ENCODE measurements at places on chromosomes 1 and 21.
A peak's percentile ranks its signal among the peaks of the same experiment; 100 is the strongest.

- DNase-seq: no peak
Measured at GRCh38 chr1:115277276-115277675, 60.8 kb downstream of the NGF start.

DNA sequence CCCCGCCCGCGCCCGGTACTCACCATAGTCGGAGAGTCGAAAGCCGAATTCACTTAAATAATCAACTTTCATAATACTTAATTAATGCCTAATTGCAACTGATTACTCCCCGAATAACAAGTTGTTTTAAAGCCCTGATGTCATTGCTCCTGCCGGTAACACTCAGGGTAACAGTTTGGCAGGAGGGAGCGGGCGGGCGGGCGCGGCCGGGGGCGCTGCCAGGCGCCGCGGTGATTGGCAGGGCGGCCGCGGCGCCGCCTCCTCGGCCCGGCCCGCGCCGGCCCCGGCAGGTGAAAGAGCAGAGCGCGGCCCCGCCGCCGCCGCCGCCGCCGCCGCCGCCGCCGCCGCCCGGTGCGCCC, 102.2 kb downstream of the CASZ1 start:
- no peak for DNase-seq

DNA sequence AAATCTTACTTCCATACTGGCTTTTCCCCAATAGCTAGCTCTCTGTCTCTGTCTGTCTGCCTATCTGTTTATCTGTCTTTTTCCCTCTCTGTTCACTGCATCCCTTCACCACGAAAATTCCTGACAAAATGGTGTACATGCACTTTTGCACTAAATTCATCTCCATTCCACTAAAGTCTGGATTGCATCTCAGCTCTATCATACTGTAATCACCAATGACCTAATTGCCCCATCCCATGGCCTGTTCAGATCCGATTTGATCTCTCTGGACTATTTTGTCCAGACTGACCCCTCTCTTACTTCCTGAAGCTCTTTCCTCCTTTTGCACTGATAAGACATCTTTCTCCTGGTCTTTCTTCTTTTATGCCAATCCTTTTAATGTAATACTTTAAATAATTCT, 112.5 kb upstream of the USH2A start:
- DNase-seq: no peak

DNA sequence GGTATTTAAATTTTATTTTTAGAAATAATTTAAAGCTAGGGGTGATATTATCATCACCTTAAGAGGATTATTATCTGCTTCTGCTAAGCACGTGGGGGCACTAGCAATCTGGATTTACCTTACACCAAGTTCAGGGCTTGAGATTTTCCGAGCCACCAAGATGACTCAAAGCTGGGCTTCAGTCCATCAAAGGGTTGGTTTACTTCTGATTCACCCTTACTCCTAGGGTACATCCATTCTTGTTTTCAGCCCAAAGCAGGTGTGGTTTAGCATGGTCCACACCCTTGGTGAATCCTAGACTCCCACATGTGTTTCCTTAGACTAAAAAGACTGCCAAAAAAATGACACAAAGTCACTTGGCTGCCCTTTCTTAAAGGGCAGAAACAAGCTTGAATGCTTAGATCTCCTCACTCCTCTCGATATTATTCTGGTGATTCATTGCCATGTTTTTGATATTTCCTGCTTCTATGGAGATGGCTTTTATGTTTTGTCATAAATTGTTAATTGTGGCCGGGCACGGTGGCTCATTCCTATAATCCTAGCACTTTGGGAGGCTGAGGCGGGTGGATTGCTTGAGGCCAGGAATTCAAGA, 9.8 kb upstream of the PRSS38 start:
- DNase-seq: no peak

GRCh38 chr1:79852004-79852403, 845.5 kb upstream of the ADGRL4 start:
- no peak for DNase-seq

DNA sequence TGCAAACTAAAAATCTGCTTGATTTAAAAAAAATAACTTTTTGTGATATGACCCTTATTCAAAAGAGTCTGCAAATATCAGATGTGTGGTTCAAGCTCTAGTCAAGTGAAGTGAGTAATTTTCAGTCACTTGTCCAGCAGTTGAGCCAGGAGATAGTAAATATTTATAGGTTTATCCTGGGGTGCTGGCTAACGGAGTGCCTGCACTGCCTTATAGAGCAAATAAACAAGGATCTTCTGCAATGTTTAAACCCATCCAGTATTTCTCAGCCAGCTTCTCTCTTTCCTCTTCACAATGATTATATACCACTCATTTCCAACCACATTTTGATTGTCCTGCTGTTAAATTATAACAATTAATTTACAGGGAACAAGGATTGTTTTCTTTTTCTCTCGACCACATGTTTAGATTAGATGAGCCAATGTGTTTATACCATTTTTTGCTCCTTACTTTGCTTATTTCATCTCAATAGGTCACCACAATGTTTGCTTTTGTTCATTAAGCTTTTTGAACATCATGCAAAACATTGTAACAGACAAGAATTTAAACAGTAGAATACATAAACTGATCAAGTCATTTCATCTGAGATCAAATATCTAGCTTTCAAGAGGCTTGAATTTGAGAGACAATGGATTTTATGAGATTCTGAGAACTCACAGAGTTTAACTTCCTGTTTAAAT, 60.3 kb upstream of the GREM2 start:
- DNase-seq: no peak

DNA sequence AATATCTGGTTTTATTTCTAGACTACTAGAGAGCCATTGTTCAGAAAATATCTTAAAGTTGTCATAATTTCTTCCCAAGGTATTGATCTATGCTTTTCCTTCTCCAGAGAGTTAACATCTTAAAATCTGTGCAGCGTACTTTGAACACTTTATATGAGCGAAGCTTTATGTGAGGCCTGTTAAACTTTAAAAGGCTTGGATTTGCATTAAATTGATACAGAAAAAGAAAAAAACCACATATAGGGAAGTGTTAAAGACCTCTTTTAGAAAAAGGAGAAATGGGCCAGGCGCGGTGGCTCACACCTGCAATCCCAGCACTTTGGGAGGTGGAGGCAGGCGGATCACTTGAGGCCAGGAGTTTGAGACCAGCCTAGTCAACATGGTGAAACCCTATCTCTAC, 59.2 kb upstream of the MORC3 start:
- no peak for DNase-seq

GRCh38 chr1:209749205-209749604, 6.6 kb upstream of the TRAF3IP3 start:
- no peak for DNase-seq

DNA sequence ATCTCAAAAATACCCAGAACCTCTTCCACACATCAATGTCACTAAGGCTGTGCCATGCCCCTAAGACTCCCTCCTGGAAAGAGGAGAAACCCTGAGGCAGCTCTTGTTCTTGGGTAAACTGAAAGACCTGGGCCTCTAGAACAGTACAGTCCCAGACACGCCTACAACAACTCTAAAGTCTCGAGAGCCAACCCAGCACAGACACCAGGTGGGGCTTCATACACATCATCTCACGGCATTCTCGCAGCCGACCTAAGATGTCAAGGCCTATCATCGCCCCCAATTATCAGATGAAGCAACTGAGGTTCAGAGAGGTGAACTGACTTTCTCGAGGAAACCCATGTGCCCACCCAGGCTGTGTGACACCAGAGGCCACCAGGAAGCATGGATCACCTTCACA, 70.6 kb downstream of the MRPL37 start:
- DNase-seq: no peak

- no peak for DNase-seq
Measured at GRCh38 chr1:10389271-10389973, 9.4 kb upstream of the PGD start.

DNA sequence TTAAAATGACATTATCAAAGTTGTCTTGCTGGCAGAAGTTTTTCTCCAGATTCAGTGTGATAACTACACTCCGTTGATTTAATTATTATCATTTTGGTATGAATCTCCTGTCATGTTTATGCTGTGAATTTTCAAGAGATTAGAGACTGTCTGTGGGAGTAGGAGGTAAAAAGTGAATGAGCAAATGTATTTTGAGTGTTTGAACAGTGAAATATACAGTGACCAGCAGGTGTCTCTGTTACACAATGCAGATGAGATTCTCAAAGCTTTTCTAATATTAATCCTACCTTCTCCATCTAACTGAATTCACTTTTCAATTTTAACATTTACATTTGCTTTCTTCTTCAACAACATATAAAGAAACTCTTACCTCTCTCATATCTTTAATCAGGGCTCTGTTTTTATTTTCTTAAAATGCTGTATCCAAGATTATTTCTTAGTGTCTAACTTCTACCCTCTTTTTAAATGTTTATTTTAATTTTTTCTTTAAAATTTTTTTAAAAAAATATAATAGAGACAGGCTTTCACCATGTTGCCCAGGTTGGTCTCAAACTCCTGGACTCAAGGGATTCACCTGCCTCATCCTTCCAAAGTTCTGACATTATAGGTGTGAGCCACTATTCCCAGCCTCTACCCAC, 20.9 kb upstream of the HSPA13 start:
- DNase-seq: no peak

- peak; percentile 9 for DNase-seq
Measured at GRCh38 chr1:916173-917075, 7.3 kb upstream of the SAMD11 start.

- DNase-seq: no peak
Measured at GRCh38 chr21:38853421-38853919, 47.7 kb downstream of the ETS2 start.

GRCh38 chr1:167197692-167198091, 23.0 kb upstream of the POU2F1 start:
- DNase-seq: no peak

DNA sequence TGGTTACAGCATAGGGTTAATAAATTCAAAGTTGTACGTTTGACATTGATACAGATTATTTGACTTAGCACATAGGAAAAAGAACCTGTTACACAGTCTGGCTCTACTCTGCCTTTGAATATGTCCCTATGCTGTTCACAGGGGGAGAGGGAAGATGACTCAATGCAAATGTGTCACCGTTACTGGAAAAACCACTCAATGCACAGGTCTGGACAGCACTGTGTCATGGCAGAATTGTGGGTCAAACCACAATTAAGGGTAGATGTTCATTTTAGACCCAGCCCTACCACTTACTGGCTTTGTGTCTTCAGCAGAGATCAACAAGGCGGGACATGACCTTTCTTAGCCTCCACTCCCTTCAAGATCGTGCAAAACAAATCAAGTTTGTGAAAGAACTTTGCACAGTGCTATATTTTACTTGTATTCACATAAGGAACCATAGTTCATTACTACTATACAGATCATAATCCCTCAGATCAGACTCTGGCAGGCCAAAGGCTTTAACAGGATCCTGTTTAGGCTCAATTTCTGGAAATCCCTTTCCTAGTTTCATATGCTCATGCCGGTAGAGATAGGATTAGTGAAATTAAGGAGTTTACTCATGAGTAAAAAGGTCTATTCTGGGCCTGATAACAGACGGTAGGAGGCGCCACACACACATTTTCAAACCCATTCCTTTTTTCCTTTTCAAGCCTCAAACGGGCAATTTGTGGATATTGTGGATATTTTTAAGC, 22.1 kb downstream of the EIF2D start:
- peak; percentile 33 for DNase-seq

DNA sequence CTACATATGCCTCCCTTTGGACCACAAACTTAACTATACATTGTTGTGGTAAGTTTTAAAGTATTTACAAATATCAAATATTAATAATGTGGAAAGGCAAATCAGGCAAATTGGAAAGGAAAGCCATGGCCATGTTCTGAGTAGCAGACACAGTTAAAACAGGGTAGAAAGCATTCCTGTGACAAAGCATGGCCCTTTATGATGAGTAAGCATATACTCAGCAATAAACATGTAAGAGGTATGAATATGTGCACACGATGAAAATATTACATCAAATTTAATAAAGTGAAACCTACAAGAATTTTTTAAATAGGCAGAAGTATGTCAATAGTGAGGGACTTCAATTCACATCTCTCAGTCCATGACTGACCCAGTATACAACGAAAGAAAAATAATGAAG, 389.2 kb downstream of the DSCAM start:
- DNase-seq: no peak

- DNase-seq: no peak
Measured at GRCh38 chr1:76278711-76279100, 204.2 kb downstream of the ST6GALNAC3 start.

DNA sequence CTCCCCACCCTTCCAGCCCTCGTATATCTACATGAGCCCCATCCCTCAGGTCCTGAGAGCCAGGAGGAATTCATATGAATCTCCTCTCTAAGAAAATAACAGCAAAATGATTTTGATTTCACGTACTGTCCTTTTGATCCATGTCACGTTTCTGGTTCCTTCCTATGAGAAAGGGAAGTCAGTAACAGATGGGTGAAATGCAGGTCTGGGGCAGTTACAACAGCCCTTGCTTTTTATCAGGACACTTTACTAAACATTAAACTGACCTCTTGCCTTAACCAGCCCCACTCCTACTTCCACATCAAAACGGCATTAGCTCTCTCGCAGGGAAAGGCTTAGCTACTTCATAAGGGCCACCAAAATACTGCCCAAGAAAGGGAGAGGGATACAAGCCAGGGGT, 59.0 kb downstream of the SPATA46 start:
- no peak for DNase-seq

GRCh38 chr1:17540255-17541001, 930 bp downstream of the ARHGEF10L start:
- peak; percentile 84 for DNase-seq

DNA sequence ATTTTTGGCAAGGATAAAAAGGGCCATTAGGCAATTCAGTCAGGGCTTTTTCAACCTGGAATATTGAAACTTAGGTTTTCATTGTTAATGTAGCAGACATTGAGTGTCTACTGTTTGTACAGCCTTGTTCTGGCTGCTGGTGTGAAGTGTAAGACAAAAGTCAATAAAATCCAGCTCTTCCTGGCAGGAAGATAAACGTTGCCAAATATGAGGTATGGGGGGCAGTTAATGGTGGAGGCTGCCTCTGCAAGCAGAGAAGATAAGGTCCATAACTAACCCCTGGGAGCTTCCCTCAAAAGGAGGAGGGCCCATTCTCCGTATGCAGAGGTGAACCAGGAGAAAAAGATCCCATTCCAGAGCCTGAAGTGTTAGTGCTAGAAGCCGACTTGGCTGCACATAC, 19.5 kb upstream of the SHE start:
- DNase-seq: no peak

GRCh38 chr1:92923664-92924063, 37.6 kb downstream of the DIPK1A start:
- DNase-seq: no peak

DNA sequence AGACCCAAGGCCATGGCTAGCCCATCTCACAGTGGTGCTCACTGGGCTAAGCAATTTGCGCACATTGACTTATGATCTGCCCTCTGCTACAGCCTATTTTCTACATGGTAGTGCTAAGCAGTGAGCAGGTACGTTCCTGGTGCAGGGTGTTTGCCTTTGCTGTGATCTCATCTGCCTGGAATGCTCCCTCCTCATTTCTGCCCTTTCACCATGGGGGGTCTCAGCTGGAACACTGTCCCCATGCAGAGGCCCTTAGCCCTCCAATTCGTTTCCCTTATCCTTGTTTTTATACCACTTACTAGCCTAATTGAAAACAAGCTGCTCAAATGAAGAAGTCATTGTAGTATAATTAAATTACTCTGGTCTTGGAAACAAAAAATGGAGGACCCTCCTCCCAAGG, 2.0 kb upstream of the B3GALT5 start:
- no peak for DNase-seq
